Fibroblast of lung (primary cell): ENCODE measurements at places on chromosomes 11 and 22.

DNA sequence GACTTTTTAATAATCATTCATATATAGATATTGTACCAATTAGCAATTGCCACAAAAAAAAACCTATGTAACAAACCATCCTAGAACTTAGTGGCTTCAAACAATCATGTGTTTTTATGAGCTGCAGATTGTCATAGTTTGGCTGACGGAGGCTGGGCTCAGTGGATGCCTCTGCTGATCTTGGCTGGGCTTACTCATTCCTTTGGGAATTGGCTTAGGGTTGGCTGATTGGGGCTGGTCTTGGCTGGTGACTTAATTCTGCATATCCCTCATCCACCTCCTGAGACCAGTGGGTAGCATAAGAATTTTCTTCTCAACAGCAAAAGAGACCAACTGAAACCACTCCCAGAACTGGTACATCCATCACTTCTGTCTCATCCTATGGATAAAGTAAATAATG lies 57.9 kb upstream of the PHF21B start:
- no peak overlapping the region for H3K4me3 ChIP-seq
- peaks cover 10% of the 10 kb centered on the region for H3K4me1 ChIP-seq

DNA sequence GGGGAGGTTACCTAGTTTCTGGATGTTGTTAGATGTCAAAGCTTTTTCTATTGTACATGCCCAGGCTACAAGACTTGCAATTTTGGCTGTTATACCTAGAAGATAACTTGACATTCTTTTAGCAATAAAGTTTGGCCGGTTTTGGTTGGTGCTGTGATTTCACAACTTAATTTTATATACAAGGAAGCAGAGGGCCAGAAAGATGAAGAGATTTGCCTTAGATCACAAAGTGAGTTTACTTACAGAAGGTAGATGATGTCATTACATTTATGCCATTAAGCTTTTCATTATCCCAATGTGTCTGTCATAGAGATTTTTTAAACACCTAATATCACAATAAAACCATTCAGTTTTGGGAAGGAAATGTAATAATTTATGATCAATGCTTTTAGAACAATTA lies 698.7 kb upstream of the ANO3 start:
- no peak for DNase-seq
- no peaks in the 10 kb centered on the region for H3K36me3 ChIP-seq

DNA sequence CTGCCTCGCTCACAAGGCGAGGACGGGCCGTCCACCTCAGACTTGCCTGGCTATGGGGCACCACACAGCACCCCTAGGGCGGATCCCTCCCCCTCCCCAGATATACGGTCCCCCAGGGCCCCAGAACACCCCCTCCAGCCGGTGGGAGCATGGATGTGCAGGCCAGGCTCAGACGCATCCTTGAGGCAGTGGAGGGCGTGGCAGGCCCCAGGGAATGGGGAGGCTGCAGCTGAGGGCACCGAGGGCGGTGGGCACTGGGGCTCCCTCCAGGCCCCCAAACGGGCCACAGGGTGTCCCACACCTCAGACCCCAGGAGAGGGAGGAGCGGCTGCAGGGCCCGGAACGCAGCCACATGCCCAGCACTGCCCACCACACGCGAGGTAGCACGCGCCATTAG lies 12.1 kb downstream of the TTLL8 start:
- no peak overlapping the region for H3K27ac ChIP-seq
- H3K27me3 ChIP-seq: peaks cover 4% of the 10 kb centered on the region
- H3K36me3 ChIP-seq: no peaks in the 10 kb centered on the region
- no peaks in the 10 kb centered on the region for H3K4me1 ChIP-seq
- no peak overlapping the region for H3K4me3 ChIP-seq
- no peak for DNase-seq

- H3K4me1 ChIP-seq: no peaks in the 10 kb centered on the region
- H3K27me3 ChIP-seq: no peaks in the 10 kb centered on the region
- H3K27ac ChIP-seq: no peak overlapping the region
- H3K36me3 ChIP-seq: no peaks in the 10 kb centered on the region
- no peak for DNase-seq
Measured at GRCh38 chr11:71272161-71272560, 19.8 kb upstream of the SHANK2 start.

- no peaks in the 10 kb centered on the region for H3K27me3 ChIP-seq
- peaks cover 2% of the 10 kb centered on the region for H3K36me3 ChIP-seq
- H3K27ac ChIP-seq: peak overlapping the region; percentile 25
- H3K4me3 ChIP-seq: peak overlapping the region; percentile 10
- DNase-seq: no peak
Measured at GRCh38 chr11:3162410-3163240, 2.5 kb downstream of the OSBPL5 start.

- no peaks in the 10 kb centered on the region for H3K4me1 ChIP-seq
- no peaks in the 10 kb centered on the region for H3K36me3 ChIP-seq
- peaks cover 8% of the 10 kb centered on the region for H3K27me3 ChIP-seq
- no peak overlapping the region for H3K27ac ChIP-seq
Measured at GRCh38 chr11:2268729-2269600, 1.4 kb downstream of the ASCL2 start.

DNA sequence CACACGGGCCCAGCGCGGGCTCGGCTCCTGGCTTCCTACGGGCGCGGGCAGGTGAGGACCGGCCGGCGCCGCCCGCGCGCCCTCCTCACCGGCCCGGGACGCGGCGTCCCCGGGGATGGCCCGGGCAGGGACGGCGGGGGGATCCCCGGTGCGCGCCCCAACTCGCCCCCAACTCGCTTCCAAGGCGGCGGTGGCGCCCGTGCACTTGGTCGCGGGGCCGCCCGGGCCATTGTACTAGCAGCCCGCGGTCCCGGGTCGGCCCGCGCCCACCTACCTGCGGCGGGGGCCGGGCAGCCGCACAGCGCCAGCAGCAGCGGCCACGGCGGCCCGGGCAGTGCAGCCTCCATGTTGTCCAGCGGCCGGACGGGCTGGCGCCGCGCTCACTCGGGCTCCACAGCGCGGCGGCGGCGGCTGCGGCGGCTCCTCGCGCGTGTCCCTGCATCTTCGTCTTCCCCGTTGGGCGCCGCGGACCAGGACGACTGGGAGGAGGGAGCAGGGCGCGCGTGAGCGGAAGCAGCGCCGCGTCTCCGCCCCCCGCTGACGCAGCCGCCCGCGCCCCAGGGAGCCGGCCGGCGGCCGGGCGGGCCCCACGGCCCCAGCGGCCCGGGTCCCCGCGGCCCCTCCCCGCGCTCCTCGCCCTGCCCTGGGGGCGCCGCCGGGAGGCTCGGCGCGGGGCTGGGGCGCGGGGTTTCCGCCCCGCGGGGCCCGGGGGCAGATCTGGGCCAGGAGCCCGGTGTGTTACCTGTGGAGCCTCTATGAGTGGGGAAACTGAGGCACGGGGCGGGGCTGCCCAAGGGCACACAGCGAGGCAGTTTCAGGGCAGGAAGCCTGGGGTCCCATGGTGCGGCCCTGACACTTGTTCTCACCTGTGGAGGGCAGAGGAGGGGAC lies 159.3 kb upstream of the GRK3 start:
- peak overlapping the region; percentile 74 for H3K27ac ChIP-seq
- no peaks in the 10 kb centered on the region for H3K36me3 ChIP-seq
- H3K4me1 ChIP-seq: peaks cover 24% of the 10 kb centered on the region

DNA sequence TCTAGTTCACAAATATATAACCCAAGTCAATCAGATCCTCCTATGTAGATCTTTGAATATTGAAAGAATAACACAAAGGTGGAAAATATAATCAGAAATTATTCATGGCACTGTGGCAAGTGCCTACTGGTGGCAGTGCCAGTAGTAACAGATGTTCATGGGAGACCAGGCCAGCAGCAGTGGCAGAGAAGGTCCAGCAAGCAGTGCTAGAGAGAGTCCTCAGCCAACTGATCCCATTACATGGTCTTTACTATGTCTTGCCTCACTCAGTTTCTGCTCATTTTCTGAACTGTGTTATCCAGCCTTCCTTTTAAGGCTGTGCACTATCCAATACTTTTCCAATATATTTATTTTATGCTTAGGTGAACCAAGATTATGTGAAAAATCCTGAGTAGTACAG lies 124.9 kb downstream of the MRTFA start:
- H3K27ac ChIP-seq: peak overlapping the region; percentile 79
- no peak for DNase-seq
- peaks cover 38% of the 10 kb centered on the region for H3K4me1 ChIP-seq
- H3K27me3 ChIP-seq: no peaks in the 10 kb centered on the region

DNA sequence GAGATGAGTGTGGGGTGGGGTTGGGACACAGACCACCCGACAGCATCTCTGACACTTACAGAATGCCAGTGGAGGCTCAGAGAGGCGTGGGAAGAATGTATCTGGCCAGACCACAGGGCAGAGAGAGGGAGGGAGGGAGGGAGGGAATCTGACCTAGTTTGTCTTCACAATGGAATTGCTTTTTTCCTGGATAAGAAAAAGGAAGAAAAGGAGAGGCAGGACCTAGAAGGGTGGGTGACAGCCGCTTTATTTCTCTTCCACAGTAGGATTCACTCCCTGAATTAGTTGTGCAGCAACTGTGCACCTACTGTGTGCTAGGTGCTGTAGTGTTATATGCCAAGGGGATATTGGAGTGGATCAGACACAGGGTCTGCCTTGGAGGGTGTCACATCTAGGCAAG lies 3.7 kb downstream of the KCNK4 start:
- H3K36me3 ChIP-seq: no peaks in the 10 kb centered on the region
- H3K4me3 ChIP-seq: no peak overlapping the region
- peaks cover 73% of the 10 kb centered on the region for H3K27me3 ChIP-seq
- peak; percentile 44 for DNase-seq

DNA sequence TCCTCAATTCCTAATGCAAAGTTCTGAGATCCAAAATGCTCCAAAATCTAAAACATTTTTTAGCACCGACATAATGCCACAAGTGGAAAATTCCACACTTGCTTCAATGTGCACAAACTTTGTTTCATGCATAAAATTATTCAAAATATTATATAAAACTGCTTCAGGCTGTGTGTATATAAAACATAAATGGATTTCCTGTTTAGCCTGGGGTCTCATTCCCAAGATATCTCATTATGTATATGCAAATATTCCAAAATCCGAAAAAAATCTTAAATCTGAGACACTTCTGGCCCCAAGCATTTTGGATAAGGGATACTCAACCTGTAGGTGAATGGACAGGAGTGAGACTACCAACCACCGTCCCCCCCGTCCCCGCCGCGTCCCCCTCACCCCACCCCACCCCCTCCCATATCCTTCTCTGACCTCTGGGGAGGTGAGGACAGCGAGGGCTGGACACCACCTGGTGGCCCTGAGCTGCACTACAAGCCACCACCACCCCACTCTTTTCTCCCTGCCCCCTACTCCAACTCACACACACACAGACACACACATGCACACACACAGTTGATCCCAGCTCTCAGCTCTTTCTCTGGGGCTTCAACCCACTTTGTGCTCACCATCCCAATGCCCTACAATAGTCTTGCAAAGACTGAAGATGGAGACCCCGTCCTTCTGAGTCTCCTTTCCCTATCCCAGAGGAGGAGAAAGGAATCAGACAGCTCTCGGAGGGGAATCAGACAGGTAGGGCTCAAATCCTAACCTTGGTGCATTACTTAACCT lies 101.0 kb downstream of the PDE2A start:
- H3K27ac ChIP-seq: no peak overlapping the region
- H3K27me3 ChIP-seq: no peaks in the 10 kb centered on the region
- H3K36me3 ChIP-seq: no peaks in the 10 kb centered on the region

DNA sequence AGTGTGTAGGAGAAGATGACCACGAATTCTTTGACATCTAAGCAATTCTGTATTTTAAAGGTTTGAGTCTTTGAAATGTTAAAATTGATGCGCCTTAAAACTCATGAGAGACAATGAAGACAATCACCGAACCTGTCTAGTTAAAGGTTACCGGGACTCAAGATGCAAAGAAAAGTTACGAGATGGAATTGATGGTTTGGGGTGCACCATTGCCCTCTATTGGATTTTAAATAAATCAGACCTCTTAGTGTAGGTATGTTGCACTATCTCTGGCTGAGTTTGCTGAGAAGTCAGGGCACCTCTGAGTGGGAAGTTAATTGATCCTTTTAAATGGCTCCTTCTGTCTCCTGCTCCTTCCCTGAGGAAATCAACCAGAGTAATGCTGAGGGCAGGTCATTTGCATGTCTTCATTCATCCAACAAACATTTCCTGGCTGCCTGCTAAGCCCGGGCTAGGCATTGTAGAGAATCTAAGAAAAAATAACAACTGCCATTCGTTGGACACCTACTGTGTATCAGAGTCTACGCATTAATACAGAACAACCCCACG lies 19.4 kb upstream of the TMA7B start:
- H3K4me1 ChIP-seq: no peaks in the 10 kb centered on the region
- no peaks in the 10 kb centered on the region for H3K36me3 ChIP-seq
- no peak overlapping the region for H3K4me3 ChIP-seq
- H3K27ac ChIP-seq: no peak overlapping the region
- DNase-seq: peak; percentile 12

DNA sequence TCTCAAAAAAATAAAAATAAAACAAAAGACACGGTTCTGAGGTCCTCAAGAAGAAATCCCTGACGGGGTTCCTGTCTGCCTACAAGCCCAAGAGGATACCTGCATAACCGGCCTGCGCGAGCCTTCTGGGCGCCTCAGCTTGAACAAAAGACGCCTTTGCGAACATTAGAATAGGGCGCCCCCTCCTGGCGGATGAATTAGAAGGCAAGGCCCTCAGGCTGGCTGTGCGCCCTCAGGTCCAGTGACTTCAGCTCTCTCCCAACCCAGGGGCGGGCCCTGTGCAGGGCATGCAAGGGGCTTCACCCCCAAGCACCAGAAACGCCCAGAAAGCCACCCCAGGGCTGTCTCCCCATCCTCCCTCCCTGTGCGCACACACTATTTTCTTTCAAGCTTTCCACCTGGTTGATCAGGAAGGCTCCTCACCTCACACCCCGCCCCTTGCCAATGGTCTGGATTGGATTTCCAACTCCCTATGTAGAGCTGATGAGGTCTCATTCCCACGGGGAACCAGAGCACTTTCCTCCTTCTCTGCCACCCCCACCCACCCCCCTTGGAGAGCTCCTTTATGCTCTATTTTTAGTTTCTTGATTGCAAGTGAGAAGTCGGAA lies 273.3 kb downstream of the BUD13 start:
- no peak overlapping the region for H3K27ac ChIP-seq
- H3K4me1 ChIP-seq: no peaks in the 10 kb centered on the region
- no peak overlapping the region for H3K4me3 ChIP-seq
- DNase-seq: peak; percentile 34

GRCh38 chr22:50102946-50103345 lies 13.1 kb downstream of the MOV10L1 start:
- no peak overlapping the region for H3K4me3 ChIP-seq
- H3K36me3 ChIP-seq: no peaks in the 10 kb centered on the region
- H3K27ac ChIP-seq: no peak overlapping the region
- H3K27me3 ChIP-seq: peaks cover 4% of the 10 kb centered on the region
- no peaks in the 10 kb centered on the region for H3K4me1 ChIP-seq

GRCh38 chr22:26711205-26711963 lies 54.0 kb downstream of the MIAT start:
- no peaks in the 10 kb centered on the region for H3K36me3 ChIP-seq
- H3K4me3 ChIP-seq: no peak overlapping the region
- H3K27me3 ChIP-seq: no peaks in the 10 kb centered on the region
- peak; percentile 6 for DNase-seq
- H3K4me1 ChIP-seq: peaks cover 26% of the 10 kb centered on the region
